Progenitor cell of endocrine pancreas (in vitro differentiated cells): ENCODE measurements at places on chromosomes 12 and 14.
A peak's percentile ranks its signal among the peaks of the same experiment; 100 is the strongest.

DNA sequence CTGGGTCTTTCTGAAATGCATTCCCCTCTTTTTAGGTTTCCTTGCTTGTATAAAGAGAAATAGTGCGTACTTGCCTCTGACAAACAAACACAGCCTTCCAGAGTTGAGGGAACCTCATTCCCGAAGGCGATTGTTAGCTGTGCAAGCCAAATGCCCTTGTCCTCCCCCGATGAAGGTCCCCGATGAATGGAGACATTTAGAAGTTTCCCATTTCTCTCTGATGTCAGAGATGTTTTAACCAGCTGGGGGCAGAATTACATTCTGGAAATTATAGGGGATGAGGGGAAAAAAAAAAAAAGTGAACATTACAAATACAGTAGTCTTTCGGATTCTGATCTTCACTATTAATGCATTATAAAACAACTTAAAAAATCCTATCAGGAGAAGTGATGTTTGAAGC, 366.8 kb downstream of the VRK1 start:
- no peak for DNase-seq

DNA sequence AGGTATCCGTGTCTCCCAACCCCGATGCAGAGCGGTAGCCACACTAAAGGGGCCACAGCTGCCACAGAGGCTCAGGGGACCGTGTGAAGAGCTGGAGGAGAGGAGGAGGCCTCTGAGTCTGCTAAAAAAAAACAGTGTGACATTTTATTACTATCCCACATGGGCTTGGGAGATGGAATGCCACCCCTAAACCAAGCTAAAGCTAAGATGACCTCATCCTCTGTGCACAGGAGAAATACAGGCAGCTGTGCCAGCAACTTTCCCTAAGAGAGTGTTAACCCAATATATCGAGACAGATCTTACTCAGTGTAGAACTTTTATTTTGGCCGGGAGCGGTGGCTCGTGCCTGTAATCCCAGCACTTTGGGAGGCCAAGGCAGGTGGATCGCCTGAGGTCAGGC, 18.0 kb downstream of the BCL2L14 start:
- DNase-seq = no peak

DNA sequence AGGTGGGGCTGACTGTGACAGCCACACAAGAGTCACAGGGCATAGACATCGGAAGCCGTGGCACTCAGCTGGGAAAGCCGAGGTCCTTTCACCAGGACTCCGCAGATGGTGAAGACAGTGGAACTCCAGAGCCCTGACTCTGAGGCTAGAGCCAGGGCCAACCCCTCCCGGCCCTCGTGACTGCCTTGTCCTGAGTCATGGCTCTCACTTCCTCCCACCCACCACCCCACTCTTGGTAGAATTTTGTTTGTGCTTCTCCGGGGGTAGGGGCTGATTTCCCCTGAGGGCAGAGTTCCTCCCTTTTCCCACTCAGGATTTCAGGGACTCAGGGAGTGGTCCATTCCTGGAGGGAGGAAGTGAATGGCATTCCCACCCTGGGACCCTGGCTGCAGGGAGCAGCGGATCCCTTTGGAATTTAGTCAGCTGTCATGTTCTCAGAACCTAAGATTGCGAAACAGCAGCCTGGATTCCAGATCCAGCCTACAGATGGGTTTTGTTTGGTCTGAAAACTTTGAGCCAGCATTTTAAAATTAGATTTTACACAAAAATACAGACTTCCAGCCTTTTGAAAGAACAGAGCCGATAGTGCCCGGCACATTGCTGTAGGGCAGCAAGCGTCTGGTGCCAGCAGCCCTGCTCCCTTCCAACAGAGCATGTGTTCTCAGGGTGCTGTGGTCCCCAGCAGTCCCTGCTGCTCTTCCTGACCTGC, 50.7 kb downstream of the TPCN1 start:
- DNase-seq = no peak

DNA sequence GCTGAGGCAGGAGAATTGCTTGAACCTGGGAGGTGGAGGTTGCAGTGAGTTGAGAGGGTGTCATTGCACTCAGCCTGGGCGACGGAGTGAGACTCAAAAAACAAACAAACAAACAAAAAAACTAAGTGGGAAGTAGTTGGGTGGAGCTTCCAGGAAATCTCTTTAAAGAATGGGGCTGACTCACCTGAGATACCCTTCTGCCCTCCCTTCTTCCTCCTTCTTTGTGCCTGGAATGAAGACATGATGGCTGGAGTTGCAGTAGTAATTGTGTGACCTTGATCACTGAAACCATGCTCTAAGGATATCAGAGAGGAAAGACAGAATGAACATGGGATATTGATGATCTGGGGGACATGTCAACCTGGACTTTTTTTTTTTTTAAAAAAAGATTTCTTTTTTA, 87.6 kb upstream of the MED13L start:
- DNase-seq = no peak

GRCh38 chr14:78970677-78971076, 800.5 kb downstream of the NRXN3 start:
- DNase-seq = no peak

DNA sequence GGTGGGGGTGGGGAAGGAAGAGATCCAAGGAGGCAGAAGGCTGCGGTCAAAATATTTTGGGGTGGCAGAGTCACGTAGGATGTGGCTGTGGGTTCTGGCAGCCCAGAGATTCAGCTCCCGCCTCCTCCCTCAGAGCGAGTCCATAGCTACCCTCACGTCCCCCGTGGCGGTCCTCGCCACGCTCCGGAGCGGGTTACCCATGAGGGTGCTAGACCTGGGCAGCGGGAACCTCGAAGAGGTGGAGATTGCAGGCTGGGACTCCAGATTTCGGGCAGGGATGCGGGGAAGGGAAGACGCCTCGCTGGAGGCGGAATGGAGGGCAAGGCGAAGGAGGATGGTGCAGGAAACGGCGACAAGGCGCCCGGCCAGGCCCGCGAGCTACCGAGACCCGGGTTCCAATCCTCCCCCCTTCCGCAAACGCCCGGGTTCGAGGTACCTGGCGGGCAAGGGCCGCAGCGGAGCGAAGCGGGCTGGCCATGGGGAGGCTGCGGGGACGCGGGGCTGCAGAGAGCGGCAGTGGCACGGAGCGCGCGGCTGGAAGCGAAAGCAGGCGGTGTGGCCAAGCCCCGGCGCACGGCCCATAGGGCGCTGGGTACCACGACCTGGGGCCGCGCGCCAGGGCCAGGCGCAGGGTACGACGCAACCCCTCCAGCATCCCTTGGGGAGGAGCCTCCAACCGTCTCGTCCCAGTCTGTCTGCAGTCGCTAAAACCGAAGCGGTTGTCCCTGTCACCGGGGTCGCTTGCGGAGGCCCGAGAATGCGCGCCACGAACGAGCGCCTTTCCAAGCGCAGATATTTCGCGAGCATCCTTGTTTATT, 46.2 kb downstream of the BCAT1 start:
- DNase-seq = peak; percentile 29

GRCh38 chr12:57539134-57539768, 7.7 kb downstream of the DCTN2 start:
- no peak for DNase-seq

DNA sequence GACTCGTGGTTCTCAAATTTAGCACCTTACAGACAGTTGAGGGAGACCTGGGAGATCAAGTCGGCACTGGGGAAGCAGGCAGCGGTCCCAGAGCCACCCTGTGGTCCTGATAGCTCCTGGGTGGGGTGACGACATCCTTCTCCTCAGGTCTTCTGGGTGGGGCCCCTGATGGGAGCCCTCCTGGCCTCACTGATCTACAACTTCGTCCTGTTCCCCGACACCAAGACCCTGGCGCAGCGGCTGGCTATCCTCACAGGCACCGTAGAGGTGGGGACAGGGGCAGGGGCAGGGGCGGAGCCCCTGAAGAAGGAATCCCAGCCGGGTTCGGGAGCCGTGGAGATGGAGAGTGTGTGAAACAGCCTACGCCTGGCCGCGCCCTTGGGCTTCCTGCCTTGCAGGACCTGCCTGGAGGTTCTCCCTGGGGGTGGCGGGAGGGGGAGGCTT, 2.6 kb downstream of the AQP6 start:
- DNase-seq = no peak

DNA sequence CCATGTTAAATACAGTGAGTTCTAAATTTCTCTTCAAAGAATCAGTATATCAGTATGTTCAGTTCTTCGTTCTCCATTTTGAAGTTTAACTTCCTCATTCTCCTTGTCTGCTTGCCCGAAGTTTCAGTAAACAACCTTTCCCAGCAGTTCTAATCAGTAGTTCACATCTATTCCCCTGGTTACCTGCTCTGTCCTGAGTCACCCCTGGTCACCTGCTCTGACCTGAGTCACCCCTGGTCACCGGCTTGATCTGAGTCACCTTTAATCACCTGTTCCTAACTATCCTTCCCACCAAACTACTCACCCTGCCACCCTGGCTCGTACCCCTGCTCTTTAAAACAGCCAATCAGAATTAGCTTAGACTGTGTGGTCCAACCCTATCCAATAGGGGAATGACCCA, 9.4 kb upstream of the OR10G3 start:
- no peak for DNase-seq

GRCh38 chr12:52199294-52199919, 7.6 kb upstream of the KRT80 start:
- DNase-seq = no peak

DNA sequence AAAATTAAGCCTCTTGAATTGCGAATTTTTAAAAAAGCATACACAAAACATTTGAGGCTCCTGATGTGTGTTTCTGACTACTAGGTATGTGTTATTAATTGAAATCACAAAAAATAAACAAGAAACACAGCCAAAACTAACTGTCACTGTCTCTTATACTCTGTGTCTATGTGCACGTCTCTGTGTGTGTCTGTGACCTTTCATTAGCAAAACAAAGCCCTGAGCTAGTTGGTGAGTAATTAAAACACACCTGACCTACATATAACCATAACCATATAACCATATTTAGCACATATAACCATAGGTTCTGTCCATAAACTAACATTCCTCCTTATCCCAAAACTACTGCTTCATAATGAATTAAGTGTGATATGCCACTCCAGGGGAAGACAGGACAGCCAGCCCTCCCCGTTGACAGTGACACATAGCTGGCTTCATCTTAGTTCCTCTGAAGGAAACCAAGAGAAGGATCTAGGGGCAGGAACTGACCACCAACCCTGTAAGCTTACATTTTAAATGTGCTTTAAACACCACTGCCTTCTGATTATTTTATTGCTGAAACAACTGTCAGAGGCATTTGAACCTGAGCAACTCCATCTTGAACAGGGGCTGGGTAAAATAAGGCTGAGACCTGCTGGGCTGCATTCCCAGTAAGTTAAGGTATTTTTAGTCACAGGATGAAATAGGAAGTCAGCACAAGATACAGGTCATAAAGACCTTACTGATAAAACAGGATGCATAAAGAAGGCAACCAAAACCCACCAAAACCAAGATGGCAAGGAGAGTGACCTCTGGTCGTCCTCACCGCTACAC, 106.7 kb downstream of the PPP2R5E start:
- no peak for DNase-seq

DNA sequence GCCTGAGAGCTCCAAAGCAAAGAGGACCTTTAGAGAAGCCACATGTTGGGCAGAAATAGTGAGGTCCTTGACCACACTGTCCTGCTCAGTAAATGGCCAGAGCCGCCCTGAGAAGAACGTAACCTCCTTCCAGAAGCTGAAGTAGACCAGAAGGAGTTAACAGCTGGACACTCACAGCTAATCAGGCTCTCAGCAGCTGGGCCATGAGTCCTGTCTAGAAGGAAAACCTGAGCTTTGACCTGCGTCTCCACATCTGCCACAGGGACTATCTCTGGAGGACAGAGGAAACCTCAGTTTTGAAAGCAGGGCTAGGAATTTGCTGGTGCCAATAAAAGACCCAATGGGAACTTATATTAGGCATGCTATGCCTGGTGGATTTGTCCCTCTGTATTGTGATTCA, 12.3 kb upstream of the DHRS4 start:
- DNase-seq = no peak

DNA sequence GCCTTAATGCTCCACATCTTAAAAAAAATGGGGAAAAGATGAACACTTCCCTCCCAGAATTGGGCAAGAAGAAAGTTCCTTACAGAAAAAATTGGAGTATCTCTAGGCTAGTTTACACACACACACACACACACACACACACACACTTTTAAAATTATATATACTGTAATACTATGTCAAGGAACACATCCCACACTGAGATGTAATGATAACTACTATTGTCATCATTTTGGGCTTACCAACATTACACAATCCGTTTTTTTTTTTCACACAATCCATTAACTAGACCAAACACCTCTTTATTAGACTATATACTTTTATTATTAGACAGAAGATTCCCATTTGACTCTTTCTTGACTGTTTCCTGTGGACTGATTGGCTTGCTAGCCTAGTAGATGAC, 2.5 kb downstream of the LTBR start:
- DNase-seq = no peak

DNA sequence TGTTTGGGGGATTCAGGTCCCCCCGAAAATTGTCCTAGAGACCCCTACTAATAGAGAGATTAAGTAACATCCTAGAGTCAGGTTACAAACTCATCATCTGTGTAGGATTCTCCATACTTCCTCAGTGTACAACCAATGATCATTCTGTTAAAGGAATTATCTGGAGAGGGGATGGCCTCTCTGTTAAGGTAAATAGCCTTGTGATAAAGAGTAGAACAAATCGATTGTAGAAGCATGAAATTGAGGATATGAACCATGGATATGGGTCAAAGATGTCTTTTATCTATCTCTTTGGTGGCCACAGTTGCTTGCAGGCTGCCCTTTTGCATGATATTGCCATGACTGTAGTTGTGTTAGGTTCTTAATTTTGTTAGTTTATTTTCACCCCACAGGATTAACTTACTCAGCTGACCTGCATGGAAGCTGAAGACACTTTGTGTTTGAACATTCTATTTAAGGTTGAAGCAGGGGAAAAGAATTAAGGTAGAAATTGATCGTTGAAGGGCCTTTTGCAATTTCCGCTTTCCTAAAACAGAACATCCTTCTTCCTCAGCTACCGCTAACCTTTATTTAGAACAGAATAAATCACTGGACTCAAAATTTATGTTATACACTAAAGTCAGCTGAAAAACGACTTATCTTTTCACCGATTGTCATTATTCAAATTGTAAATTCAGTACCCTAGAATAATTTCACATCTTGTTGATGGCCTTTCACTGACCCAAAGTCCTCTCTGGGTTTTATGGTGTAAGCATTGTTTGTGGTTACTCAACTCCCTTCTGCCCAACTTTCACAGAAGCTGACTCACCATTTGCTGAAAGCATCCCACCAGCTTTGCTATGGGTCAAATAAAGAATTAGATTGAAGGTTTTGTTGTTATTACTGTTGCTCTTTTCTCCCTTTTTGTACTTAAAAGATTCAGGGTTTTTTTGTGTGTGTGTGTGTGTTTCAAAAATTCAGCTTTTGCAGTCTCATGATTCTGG, 52.3 kb downstream of the IRAK3 start:
- DNase-seq = no peak

- DNase-seq = no peak
These were observed 330.5 kb downstream of the AACS start for GRCh38 chr12:125395583-125396215.

- DNase-seq = no peak
These were observed 44.8 kb downstream of the CLMN start for GRCh38 chr14:95274874-95275273.

- DNase-seq = no peak
These were observed 421.9 kb downstream of the LRFN5 start for GRCh38 chr14:42028607-42029006.
